Activated CD8-positive, alpha-beta memory T cell treated with anti-CD3 and anti-CD28 coated beads for 1 hour (primary cell): ENCODE measurements at places on chromosomes 1 and 21.

DNA sequence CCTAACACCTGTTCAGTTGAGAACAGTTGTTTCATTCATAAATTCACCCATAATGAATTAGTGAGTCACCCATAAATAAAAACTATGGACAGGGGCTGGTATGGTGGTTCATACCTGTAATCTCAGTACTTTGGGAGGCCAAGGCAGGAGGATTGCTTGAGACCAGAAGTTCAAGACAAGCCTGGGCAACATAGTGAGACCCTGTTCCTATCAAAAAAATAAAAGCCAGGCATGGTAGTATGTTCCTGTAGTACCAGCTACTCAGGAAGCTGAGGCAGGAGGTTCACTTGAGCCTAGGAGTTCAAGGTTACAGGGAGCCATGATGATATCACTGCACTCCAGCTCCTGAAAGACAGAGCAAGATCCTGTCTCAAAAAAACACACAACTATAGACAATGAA is 79.0 kb downstream of the GTF2B start:
- DNase-seq: no peak

- no peak for DNase-seq
Observed at GRCh38 chr1:225899044-225899925, 10.3 kb upstream of the LEFTY1 start.

GRCh38 chr1:243218059-243218458 is 37.0 kb downstream of the CEP170 start:
- no peak for DNase-seq

DNA sequence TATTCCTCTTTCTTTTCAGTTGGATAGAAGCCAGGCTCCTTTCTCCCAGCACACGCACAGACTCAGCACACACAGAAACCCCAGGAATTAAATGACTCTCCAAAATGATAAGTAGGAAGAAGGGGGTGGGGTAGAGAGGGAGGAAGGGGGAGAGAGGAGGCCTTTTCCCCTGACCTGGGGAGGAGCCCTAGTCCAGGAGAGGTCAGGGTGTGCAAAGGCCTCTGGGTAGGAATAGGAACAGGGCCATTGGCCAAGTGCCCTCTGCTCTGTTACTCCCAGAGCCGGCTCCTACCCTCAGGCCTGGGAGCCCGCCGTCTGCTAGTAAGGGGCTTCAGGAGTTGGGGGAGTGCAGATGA is 35.6 kb upstream of the PUM1 start:
- no peak for DNase-seq

GRCh38 chr1:9289711-9290485 is 2.8 kb upstream of the SPSB1 start:
- no peak for DNase-seq

DNA sequence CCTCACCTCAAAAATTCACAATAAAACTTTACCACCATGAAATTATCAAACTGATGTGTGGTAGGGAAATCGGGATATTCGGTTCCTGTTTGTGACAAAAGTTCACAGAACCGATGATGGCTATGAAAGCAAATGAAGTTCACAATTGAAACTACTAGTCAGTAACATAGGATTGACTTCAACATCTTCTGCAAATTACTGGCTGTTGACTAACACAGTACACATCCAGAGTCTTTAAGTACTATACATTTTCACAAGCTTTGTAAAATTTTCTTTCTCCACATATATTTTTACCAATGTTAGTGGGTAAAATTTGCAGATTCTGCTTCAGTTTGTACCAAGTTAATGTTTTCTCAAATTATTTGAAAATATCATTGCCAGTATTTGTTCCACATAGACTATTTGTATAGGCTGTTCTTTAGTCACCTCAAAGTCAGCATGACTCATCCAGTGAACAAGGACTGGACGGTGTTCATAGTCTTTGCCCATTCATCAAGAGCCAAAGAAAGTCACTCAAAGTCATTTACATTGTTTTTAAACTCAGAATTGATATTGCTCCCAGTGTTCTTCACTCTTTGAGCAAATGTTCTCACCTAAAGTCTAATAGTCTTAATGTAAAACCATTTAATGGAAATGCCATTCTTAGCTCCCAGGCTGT is 213.4 kb downstream of the USP25 start:
- DNase-seq: no peak

DNA sequence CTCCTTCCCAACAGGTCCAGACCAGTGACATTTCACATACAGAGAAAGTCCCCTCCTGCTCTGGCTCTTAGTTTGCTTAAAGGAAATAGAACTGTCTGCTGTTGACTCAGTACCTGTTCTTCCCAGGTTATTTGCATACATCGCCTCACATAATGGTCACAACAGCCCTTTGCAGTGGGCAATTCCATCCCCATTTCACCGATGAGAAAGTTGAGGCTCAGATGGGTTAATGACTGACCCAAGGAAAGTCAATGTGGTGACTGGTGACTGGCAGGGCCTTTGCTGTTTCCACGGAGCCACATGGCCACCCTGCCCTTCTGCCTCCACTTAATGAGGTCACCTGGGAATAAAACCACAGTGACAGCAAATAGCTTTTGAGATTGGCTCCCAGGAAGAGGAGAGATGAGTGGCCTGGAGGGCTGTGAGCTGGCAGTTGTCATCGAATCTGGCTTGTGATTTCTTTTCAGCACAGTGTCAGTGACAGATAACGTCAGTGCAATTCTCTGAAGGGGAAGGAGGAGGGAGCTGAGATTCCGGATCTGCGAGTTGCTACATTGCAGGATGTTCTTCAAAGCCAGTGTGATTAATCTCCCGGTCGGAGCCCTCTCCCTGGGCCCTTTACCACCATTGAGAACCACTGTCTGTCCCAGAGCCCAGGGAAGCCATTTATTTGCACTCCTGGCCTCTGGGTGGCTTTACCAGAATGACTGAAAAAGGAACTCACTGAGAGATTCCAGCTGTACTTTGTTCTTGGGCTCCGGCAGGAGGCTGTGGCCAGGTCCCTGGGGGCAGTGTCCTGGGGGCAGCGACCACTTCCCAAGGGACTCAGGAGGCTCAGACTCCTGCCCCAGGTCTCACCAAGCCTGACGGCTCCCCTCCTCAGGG is 117.2 kb downstream of the CNIH3 start:
- no peak for DNase-seq

DNA sequence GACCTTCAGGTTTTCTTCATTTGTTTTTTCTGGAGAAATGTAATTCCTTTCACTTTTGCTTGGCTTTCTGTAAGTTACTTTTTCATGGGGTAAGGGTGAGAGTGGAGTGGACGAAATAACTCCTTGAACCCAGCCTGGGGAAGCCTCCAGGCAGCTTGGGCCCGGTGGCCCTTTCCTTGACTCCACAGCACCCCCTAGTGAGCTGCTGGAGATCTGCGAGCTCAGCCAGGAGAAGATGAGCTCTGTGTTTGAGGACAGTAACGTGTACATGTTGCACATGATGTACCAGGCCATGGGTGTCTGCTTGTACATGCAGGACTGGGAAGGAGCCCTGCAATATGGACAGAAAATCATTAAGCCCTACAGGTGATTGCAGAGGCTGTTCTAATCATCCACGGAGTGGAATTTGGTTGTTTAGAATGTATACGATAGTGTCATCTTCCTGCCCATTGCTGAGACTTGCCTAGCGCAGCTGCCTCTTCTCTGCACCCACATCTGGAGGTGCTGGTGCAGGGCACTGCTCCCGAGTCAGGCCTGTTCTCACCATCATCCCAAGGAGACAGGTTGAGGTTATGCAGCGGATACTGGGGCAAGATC is 51.0 kb downstream of the SMYD2 start:
- DNase-seq: no peak

DNA sequence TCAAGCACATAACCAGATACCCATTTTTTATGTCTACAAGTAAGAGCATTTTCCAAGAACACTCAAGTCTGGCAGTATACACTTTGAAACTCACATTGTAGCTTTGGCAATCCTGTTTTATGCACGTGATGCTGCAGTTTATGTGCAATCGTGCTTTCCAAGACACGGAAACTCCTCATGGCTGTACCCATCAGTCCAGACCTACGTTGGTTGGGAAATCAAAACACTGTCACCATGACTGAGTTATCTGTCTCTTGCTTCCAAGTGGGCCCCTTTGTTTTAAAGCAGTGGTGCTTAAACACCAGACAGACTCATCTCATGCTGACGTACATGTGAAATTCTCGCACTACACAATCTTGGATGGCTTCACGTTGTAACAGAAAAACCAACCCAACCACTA is 192.8 kb downstream of the LTN1 start:
- no peak for DNase-seq

- DNase-seq: no peak
Observed at GRCh38 chr21:46477765-46478164, 19.1 kb downstream of the DIP2A start.

DNA sequence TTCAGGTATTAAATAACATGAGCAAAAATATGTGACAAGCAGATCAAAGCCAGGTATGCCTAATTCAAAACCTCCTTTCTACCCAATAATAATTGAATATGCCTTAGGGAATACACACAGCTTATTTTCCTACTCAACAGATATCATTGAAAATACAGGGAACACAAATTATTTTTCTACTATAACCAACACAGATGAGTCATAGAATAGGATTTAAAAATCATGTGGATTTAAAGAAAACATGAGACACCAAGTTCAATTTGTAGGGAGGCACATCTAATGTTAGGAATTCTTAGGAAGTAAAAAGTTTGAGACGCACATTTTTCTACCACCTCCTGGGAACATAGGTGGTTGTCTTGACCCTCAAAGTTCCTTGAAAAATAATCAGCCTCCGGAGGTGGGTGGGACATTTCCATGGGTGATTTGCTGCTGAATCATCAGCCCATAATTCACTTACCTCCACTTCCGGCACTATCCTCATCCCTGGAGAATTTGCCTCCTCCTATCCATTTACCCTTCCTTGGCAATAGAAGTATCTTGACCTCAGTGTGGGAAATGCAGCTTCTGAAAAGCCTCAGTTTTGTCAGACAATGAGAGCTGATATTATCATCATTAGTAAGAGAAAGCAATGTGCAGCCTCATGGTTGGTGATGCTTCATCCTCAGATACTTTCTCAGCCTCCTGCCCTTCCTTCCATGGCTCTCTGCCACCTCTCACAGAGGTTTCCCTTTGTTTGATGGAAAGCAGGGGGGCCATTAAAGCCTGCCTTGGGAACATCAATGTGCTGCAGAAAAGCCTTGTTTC is 33.5 kb upstream of the RGS4 start:
- DNase-seq: no peak

DNA sequence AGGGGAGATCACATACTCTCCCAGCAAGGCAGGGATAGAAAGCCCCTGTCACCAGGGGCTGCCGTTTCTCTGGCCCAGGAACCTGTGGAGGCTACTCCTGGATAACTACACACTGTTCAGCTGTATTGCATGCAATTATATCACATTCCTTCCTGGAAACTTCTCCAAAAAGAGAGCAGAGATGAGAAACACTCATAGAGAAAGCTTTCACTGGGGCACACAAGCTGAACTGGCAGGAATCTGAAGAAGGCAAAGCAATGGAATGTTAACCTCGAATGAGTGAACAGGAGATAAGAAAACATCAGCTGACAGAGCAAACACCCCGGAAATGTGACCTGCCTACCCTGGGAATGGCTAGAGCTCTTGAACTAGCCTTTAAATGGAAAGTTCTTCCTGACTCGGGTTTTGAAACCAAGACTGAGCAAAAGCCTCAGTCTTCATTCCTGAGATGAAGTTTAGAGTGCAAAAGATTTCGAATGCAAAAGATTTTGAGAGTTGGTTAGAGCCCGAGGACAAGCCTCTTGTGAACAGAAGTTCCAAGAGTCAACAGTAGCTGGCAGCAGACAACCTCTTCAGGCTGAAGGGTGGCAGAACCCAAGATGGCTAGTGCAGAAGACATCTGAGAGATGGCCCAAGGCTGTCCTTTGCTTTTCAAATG is 32.3 kb downstream of the CCN1 start:
- DNase-seq: no peak

DNA sequence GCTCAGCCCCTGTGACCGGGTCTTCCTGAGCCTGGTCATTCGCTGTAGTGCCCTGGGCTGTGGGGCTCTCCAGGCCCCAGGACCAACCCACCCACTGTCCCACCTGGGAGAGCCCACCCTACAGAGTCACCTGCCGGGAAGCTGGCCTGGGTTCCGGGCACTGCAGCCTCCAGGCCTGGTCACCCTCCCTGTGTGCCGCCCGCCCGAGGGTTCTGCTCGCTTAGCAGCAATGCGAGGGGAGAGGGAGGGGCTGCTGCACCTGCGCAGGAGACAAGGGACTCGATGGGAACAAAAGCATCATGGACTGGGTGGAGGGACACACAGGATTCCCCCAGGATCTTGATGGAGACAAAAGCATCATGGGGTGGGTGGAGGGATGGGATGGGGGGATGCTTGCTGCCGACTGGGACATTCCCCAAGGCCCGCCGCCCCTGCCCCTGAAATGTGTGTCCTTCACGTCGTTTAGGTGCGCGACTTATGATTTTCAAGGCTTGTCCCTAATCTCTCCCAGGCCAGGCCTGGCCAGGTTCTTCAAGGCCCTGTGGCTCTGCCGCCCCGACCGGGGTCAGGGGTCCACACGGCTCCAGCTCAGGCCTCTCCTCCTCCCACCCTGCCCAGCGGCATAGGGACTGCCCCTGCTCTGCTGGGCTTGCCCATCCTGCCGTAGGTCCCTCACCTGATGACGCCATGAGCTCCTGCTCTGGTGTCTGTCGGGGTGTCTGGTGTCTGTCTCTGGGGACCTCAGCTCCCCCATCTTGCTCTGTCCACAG is 1.7 kb downstream of the KRTAP10-8 start:
- no peak for DNase-seq

- no peak for DNase-seq
Observed at GRCh38 chr21:35346697-35347096, 297.6 kb upstream of the RUNX1 start.

- DNase-seq: no peak
Observed at GRCh38 chr1:53274541-53275185, 36.3 kb upstream of the MAGOH start.

DNA sequence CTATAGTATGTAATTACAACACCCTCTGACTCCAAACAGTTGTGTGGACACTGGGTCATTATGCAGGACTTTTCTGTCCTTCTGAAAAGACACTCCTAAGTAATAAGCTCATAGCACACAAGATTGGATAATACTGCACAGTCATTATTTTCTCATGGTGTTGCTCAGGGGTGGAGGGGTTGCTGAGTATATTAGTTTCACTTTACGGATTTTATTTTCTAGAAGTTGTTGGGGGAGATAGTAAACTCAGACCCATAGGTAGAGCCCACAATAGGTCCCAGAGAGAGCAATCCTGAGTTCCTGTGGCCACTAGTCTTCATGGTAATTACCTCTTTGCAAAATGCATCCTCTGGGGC is 53.4 kb downstream of the DUSP10 start:
- no peak for DNase-seq

DNA sequence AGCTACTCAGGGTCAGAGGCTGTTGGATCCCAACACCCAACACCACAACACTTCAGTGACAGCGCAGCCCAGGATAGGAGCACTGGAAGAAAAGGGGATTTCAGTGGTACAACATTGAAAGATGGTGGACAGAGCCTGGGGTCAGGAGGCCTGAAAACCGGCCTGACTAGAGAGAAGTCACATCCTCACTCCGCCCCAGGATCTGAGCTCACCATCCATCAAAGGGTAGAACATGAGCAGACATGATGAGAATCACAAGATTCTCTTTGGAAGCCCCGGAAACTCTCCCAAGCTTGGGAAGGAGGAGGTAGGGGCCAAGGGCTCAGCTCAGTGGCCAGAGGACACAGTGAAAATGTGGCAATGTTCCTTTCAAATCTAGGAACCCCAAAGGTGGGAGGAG is 271.3 kb downstream of the NPHP4 start:
- no peak for DNase-seq
